Activated CD4-positive, alpha-beta T cell treated with anti-CD3 and anti-CD28 coated beads, Interleukin-2, amount 10 ng/mL, durations not matched to agents 7 days and 5 days (primary cell): ENCODE measurements at places on chromosomes 6 and 20. TPM values are rescaled to one million over a fixed set of nuclear protein-coding genes. Genes with fewer than 3 reads are reported as not detected.

- peaks cover 12% of the 10 kb centered on the region for H3K4me1 ChIP-seq
- no peak overlapping the region for H3K4me3 ChIP-seq
- H3K27ac ChIP-seq, result no peak overlapping the region
- DNase-seq, result no peak
Observed at GRCh38 chr6:1796706-1797529, 187.2 kb downstream of the FOXC1 start.

DNA sequence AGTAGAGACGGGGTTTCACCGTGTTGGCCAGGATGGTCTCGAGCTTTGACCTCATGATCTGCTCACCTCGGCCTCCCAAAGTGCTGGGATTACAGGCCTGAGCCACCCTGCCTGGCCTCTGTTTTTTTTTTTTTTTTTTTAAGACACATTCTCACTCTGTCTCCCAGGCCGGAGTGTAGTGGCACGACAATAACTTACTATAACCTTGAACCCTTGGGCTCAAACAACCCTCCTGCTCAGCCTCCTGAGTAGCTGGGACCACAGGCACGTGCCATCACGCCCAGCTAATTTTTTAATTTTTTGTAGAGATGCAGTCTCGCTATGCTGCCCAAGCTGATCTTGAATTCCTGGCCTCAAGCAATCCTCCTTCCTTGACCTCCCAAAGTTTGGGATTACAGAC lies 26.6 kb downstream of the CPXM1 start:
- DNase-seq, result no peak
- no peak overlapping the region for H3K4me3 ChIP-seq
- peaks cover 6% of the 10 kb centered on the region for H3K4me1 ChIP-seq
- peaks cover 7% of the 10 kb centered on the region for H3K27me3 ChIP-seq

DNA sequence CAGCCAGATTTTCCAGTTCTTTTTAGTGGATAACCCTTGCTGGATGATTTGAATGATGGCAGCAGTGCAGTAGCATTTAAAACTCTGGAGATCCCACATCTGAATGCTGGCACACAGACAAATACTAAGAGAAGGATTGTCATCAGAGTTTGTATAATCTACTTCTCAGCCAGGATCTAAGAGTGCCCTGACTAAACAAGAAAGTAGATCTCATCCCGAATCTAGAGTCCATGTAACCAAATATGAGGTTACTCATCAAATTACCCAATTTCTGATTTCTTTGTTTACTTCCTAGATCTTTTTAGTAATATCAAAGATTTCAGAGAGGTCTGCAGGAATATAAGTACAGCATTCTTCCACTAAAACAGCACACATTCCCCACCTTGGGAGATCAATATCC lies 7.8 kb downstream of the TMC2 start:
- no peaks in the 10 kb centered on the region for H3K4me1 ChIP-seq
- no peak overlapping the region for H3K4me3 ChIP-seq
- H3K36me3 ChIP-seq, result no peaks in the 10 kb centered on the region
- no peak overlapping the region for H3K27ac ChIP-seq
- DNase-seq, result no peak
- H3K27me3 ChIP-seq, result peaks cover 51% of the 10 kb centered on the region

BRPF3 gene
- total RNA-seq, result 18.5 TPM
